ENCODE measurements at places on chromosomes 11 and 22.
A peak's percentile ranks its signal among the peaks of the same experiment; 100 is the strongest.

DNA sequence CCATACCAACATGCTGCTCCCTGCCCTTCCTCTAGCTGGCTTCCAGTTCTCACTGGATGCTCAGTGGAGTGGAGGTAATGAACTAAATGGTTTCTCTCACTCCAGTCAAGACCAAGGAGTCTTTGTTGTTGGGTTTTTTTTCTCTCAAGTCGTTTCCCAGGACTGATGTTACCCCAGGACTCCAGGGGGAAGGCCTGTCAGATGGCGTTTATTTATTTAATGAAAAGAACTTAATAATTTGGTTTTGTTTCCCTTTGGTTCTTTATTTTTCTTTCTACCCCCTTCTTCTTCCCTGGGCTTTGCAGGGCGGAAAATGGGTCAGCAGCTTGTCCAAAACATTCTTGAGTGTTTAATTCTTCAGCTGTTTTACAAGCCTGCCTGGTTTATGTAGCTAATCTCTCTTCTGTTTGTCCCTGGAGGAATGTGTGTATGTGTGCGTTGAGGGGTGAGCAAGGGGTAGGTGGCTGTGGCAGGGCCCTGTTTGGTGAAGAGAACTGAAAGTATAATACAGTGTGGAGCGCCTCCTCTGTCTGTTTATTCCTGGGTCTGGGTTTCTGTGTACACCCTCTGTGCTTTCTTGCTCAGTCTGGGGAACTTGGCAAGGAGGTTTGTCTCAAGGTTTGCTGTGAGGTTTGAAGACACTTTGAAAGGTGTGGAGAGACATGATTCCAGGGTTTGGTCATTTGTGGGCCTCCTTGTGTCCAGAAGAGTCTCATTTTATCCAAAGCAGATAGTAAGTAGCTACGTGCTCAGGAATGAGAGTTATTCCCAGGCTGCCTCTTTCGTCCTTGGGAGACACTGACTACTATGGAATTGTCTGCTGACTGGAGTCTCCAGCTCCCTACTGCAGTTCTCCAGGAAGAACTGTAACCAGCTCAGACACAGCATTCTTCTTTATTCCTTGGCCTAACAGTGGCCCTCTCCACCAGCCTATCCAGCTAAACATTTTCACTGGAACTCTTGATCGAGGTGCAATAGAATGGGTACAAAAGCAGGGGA lies 175.5 kb downstream of the ADAMTS15 start:
- no peak for DNase-seq

DNA sequence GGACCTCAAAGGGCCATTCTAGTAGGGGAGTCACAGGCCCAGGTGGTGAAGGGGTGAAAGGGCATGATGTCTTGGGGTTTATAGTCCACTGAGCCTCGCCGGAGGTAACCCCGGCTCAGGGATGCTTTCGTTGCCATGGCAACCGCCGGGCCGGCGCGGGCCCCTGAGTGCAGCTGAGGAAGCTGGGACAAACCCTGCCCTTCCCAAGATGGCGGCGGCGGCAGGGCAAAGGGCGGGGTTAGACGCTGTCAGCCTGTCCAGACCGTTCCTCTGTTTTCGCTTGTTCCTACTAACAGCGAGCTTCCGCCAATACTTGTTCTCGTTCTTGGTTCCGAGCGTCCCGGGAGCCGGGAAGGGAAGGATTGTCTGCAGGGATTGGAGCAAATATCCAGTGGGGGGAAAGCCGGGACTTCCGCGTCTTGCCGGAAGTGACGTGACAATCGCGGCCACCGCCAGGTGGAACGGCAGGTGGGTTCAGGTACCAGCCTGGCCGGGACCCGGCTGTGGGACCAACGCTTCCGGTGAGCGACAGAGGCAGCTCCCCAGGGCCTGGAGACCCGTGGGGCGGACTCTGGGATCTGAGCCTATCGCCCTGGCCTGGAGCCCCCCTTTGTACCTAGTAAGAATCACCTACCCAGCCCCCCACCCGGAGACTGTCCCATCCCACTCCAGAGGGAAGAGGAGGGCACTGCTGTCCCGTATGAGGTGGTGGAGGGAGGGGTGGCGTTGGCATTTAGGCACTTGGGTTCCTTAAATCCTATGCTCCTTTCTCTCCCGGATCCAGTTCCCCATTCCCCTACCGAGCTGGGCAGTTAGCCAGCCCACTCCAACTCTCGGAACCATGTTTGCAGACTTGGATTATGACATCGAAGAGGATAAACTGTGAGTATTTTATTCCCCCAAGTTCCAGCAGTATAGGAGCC lies at the start of gene PICK1:
PICK1 (plus strand) TSS at position 436 of the 923 bp plus-strand sequence; CDS start at position 842, 406 bp downstream.
- DNase-seq = peak; percentile 93

GRCh38 chr11:5280582-5281102 lies 10.9 kb upstream of the HBE1 start:
- DNase-seq = no peak

DNA sequence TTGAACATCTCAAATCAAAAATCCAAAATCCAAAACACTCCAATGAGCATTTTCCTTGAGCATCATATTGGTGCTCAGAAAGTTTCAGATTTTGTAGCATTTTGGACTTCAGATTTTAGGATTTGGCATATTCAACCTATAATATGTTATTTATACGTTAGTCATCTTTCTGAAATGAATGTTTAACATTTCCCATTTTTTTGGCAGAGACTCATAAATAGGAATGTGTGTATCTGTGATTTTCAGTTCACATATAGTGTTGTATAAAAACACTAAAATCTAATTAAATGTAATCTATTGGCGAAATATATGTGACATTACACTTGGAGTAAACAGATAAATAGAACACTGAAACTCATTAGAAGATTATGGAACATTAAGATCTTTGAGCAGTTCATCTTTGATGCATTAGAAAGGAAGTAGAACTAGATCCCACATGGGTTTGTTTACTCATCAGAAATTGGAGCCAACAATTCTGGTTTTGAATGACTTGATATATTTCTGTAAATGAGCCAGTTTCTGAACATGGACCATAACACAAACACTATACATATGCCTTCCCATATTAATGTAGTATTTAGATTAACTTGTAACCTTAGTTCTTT lies 153.1 kb downstream of the UVRAG start:
- DNase-seq = no peak

- no peak for DNase-seq
Measured at GRCh38 chr11:87299041-87299481, 261.3 kb downstream of the TMEM135 start.

GRCh38 chr11:117415358-117415896 lies 87.8 kb downstream of the CEP164 start:
- DNase-seq = no peak

GRCh38 chr11:20448834-20449233 lies 61.3 kb downstream of the PRMT3 start:
- DNase-seq = no peak

GRCh38 chr11:6626971-6627761 lies 7.9 kb upstream of the TPP1 start:
- no peak for DNase-seq

DNA sequence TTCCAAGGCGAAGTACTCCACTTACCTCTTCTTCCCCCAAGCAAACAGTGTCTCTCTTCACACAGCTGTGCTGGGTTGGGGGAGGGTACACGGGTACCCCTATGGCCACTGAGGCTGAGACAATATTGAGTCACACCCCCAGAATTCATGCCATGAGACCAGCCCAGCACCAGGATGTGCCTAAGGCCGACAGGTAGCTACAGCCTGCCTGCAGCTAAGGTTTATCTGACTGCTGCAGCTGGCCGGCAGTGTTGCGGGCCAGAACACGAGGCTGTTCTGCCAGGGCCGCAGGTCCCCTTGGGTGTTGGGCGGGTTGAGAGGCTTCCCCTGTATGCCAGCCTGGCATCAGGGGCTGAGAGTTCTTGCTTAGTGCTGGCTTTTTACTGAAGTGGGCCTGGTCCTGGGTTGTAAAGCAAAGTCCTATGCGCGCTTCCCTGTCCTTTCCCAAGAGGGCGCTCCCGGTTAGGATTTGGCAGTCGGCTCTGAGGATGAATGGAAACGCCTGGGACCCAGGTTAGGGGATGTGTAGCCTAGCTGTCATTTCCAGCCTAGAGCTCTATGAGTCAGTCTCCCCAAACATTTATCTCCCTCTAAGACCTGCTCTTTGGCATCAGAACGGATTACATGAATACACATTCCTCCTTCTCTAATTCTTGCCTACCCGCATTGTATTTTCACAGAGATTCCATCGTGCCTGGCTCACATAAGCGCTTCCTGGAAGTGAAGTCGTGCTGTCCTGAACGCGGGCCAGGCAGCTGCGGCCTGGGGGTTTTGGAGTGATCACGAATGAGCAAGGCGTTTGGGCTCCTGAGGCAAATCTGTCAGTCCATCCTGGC lies 7.1 kb downstream of the USP18 start:
- DNase-seq = peak; percentile 81

Measured in SK-N-DZ (cell line).